ENCODE measurements at places on chromosomes 2 and 18. TPM values are rescaled to one million over a fixed set of nuclear protein-coding genes. Genes with fewer than 3 reads are reported as not detected.
A peak's percentile ranks its signal among the peaks of the same experiment; 100 is the strongest.

DNA sequence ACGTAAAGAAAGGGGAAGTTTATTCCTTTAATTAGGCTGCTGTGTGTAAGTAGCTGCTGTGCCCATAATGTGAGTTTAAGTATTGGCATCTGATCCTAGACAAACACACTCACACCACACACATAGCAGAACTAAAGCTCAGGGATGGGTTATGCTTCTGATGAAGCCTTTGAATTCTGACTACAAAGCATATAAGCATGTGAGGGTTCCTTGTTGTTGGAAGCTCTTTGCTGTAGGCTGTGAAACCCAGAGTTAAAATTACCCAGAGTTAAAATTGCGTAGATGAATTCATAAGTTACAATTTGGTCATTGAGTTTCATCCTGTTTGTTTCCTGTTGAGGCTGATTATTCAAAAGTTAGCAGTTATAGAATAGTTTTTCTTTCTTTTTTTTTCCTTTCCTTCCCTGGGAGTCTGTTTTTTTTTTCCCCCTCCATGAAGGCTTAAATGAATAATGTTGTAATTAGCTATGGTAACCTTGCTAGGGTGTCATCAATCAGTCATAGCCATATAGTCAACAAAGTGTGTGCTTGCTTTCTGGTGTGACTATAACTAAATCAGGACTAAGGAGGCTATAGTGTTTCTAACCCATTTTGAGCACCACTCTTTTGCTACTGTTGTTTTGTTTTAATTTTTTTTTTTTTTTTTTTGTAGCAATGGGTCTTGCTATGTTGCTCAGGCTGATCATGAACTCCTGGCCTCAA, 426.1 kb downstream of the PARD3B start:
- DNase-seq, result no peak

PPP1R1C gene
- 2.7 TPM for polyA plus RNA-seq

ATP9B gene
- polyA plus RNA-seq, result 16.8 TPM

- DNase-seq, result peak; percentile 80
Observed at GRCh38 chr2:236568068-236568921, 1.3 kb upstream of the ACKR3 start.

KCNIP3 gene
- polyA plus RNA-seq, result 7.8 TPM

GPR45 gene
- not detected for polyA plus RNA-seq

DNA sequence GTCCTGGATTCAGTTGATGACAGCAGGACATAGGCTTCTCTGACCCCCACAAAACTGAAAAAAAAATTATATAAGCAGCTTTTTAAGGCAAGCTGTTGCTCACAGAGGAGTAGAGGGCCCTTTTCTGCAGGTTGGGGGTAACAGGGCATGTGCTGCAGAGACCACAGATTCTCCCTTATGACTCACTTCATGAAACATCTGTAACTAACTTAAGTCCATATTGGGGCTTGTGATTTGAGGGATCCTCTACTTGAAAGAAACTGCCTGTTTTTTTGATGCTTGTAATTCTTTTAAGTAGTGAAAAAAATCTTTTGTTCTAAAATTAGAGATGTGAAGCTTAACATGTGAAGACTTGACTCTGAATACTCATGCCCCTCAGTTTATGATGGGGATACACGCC, 33.4 kb downstream of the XRCC5 start:
- no peak for DNase-seq

METTL8 gene
- polyA plus RNA-seq, result 12.4 TPM

SLC5A7 gene
- polyA plus RNA-seq, result 0.05 TPM

DNA sequence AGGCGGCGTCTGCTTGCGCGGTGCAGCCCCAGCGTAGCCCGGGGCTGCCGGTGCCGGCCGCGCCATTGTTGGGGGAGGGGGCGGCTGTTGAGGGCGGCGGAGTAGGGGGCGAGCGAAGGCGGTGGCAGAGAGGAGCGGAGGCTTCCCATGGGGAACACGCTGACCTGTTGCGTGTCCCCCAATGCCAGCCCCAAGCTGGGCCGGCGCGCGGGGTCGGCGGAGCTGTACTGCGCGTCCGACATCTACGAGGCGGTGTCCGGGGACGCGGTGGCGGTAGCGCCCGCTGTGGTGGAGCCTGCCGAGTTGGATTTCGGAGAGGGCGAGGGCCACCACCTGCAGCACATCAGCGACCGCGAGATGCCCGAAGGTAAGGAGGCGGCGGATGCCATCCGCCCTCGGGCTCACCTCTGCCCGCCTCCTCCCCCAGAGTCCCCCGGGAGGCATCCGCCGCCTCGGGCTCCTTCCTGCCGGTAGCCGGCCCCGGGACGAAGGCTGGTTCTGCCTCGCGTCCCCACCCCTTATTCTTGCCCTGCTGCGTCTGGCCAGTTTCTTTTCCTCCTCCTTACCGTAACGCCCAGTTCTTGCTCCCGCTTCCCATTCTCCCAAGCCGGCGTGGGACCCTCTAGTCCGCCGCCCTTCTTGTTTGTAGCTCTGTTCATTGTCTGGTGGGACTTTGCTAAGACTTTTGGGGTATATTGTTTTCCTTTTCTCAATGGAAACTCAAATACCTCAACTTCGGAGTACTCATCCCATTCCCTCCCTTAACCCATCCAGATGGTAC, 500 bp downstream of the CCNYL1 start:
- DNase-seq, result peak; percentile 48

DNA sequence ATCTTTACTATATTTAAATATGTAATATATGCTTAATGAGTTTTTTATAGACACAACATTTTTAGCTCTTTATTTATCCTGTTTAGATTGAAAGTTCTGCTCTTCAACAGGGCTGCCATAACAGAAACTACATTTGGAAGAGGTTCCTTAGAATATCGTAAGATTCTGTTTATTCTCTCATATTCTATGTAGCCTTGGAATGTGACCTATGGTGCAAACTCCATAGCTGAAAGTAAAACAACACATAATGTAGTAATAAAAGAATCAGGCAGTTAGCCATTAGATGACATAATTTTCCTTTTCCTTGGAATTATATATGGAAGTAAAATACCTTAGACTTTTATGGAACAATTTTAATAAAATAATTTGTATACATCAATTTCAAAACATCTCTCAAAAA, 91.3 kb downstream of the ZNF804A start:
- peak; percentile 77 for DNase-seq

All from muscle of leg (tissue), 16 donors.